ENCODE measurements at places on chromosomes 4 and X.

- no peak for DNase-seq
These were observed 115.1 kb upstream of the DKK2 start for GRCh38 chr4:107151173-107151572.

- peak; percentile 33 for DNase-seq
These were observed 76.9 kb downstream of the CAMK2D start for GRCh38 chr4:113684534-113685091.

GRCh38 chr4:125952631-125953030 lies 637.9 kb downstream of the FAT4 start:
- no peak for DNase-seq

DNA sequence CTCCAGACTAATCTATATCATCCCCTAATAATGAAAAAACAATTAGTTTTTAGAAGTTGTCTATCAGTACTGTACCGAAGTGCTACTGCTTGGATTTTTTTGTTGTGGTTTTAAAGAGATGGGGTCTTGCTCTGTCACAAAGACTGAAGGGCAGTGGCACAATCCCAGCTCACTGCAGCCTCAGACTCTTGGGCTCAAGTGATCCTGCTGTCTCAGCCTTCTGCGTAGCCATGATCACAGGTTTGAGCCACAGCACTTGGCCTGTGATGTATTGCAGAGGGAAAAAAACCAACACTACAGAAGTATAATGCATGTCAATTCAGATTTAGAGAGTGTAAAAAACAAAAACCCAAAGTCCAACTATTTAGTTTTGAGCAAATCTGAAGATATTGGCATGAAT lies 875.0 kb downstream of the ADGRL3 start:
- no peak for DNase-seq

GRCh38 chrX:134543288-134543687 lies 83.3 kb downstream of the HPRT1 start:
- no peak for DNase-seq

DNA sequence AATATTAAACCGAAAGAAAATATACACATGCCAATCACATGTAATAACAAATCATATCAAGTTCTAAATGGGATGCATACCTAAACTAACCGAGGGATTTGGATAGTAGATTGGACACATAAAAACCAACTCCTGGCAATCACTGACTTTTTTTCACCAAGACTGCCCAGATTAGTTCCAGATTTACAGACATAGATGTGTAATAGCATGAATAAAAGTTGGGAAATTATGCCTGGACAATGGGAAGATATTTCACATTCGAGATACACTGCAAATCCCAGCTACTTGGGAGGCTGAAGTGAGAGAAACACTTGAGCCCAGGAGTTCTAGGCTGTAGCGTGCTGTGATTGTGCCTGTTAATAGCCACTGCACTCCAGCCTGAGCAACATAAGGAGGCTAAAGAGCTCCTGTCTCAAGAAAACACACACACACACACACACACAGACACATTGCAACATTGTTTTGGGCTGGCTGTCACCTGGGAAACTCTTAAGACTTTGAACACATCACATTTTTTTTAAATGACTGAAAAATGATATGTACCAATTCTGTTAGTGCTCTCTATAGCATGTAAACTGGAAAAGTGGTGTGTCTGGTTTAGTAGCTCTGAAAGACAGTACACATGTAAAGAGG lies 5.7 kb downstream of the RAB40A start:
- no peak for DNase-seq

DNA sequence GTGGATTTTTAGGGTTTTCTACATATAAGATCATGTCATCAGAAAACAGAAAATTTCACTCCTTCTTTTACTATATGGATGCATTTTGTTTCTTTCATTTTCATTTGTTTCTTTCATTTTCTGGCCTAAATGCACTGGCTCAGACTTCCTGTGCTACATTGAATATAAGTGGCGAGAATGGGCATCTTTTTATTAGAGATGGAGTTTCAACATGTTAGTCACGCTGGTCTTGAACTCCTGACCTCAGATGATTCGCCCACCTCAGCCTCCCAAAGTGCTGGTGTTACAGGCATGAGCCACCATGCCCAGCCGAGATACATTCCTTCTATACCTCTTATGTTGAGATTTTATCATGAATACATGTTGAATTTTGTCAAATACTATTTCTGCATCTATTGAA lies 61.8 kb downstream of the BRWD3 start:
- DNase-seq: no peak

- DNase-seq: no peak
These were observed 135.2 kb downstream of the PCDH19 start for GRCh38 chrX:100274916-100275315.

- DNase-seq: no peak
These were observed 362.2 kb upstream of the EMCN start for GRCh38 chr4:100880011-100880410.

DNA sequence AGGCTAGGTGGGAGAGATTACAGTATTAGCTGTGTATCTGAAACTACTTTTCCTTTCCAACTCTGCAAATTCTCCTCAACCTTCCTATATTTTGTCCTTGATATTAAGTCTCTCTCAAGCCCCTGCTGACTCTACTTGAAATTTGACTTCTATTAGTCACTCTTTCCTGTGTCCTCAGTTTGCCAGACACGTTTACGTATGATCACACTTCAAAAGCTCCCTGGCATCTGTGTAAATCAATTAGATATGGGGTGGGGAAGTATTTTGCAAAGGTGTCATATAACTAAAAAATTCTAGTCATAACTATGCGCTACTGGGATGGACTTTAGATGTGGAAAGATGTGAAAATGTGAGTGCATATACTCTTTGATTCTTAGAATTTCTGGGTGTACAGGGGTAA lies 67.4 kb upstream of the ARHGAP24 start:
- no peak for DNase-seq

DNA sequence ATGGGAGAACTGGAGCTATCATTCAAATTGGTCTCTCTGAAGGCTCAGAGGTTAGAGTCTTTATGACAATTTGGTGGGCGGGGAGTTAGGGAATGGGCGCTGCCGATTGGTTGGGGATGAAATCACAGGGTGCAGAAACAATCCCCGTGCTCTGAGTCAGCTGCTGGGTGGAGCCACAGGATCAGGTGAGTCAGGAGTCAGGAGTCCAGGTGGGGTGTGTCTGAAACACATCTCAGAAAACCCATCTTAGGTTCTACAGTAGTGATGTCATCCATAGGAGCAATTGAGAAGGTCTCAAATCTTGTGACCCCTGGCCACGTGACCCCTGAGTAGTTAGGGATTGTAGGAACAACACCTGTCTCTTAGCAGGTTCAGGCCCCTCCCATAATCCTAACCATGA lies 41.6 kb upstream of the TLR3 start:
- no peak for DNase-seq

GRCh38 chrX:11273544-11273943 lies 19.7 kb upstream of the AMELX start:
- peak; percentile 19 for DNase-seq

DNA sequence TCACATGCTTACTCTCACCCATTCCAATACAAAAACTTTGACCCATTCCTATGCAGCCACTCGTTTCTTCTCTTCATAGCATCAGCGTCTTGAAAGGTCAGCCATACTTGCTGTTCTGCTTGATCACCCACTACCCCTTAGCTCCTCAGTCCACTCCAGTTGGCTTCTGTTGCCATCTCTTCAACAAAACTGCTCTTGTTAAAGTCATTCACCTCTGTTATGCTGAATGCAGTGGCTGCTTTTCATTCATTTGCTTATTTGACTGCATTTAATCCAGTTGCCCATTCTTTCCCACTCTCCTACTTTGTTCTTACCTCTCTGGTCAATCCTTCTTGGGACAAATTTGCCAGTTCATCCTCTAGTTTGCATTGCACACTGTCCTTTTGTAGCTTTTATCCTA lies 24.9 kb downstream of the CEP135 start:
- DNase-seq: no peak
